Gastrocnemius medialis (tissue), 4 donors: ENCODE measurements at places on chromosomes 3 and 15.

DNA sequence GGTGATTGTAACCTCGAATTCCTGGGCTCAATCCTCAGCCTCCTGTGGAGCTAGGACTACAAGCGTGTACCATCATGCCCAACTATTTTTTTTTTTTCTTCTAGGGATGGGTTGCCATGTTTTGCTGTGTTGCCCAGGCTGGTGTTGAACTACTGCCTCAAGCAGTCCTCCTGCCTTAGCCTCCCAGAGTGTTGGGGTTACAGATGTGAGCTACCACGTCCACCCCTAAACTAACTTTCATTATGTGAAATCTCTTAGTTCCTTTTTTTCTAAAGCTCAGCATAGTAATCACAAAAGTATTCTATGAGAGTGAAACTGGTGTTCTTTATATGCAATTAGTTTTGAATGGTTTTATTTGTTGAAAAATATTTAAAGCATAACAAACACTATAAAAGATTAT, 92.1 kb downstream of the XRN1 start:
- no peak for DNase-seq

DNA sequence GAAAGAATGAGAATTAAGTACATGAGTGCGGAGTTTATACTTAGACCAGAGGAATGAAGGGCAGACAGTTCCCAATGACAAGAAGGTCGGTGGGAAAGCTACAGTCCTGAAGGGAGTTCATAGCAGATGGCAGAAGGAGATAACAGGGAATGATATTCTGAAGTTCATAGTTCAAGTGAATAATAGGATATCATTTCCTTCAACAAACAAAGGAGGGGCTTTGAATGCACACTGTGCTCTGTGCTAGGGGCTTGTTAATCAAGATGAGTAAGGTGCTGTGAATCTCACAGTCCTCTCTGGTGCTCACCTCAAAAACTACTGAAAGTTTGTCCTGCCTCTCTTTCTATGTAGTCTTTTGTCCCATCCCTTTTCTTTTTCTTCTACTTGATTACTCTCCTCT, 41.9 kb downstream of the SIDT1 start:
- no peak for DNase-seq

- DNase-seq, result no peak
These were observed 6.2 kb downstream of the RAB8B start for GRCh38 chr15:63195569-63196015.

- DNase-seq, result no peak
These were observed 877 bp downstream of the NIT2 start for GRCh38 chr3:100335434-100335833.

DNA sequence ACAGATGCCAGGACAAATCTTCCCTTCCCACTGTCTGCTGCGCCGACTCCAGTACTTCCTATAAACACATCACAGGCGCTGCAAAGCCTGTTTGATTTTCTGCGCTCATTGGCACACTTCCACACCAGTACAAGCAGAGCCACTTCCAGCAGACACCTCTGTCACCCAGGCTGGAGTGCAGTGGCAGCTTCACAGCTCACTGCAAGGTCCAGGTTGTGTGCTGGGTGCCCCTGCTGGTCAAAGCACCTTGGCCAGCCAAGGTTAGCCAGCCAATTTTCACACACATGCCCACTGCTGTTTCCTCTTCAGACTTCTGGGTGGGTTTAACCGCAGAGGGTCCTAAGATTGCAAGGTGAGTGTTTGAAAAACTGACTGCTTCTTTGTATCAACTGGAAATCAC, 4.9 kb downstream of the CHDH start:
- DNase-seq, result no peak
